RPMI7951 (cell line): ENCODE measurements at places on chromosomes 5 and 9. TPM values are rescaled to one million over a fixed set of nuclear protein-coding genes. Genes with fewer than 3 reads are reported as not detected.

RETREG1 gene
- total RNA-seq = 2.8 TPM in 2 replicates

GTF2H2C gene
- total RNA-seq = 31.1 and 32.7 TPM in 2 replicates

TPPP gene
- total RNA-seq = 0.72 and 0.98 TPM in 2 replicates

PHF2 gene
- total RNA-seq = 4.4 and 6.5 TPM in 2 replicates

ZBTB5 gene
- 9.7 and 12.0 TPM in 2 replicates for total RNA-seq

MCIDAS gene
- under 0.01 and 0.20 TPM in 2 replicates for total RNA-seq

DAB2IP gene
- 3.1 and 3.8 TPM in 2 replicates for total RNA-seq

TICAM2 gene
- 6.4 and 11.7 TPM in 2 replicates for total RNA-seq

IL9 gene
- total RNA-seq = not detected in 2 replicates

SPINK5 gene
- not detected in 2 replicates for total RNA-seq

NR6A1 gene
- total RNA-seq = 0.29 and 1.4 TPM in 2 replicates

MARCOL gene
- total RNA-seq = not detected in 2 replicates

DNA sequence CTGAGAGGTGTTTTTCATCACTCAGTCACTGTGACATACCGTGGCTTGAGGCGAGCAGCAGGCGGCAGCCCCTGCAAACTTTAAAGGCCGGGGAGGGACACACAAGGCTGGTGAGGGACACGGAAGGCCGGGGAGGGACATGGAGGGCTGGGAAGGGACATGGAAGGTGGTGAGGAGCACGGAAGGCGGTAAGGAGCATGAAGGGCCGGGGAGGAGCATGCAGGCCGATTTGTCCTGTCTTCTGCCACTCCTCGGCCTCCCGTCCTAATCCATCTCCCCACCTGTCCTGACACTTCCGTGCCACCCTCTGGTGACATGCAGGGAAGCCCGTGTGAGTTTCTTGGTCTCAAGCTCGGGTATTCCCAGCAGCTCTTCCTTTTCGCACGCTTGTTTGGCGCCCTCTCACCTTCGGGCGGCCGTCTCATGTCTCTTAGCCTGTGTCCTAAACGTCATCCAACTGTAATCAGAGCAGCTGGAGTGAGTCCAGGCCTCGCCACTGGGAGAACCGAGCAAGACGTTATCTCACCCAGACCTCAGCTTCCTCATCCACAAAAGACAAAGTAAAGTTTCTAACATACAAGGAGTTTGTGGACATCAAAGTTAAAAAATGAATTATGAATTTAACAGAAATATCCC lies 126.5 kb downstream of the MRPL36 start:
- peak; percentile 8 for DNase-seq

DNA sequence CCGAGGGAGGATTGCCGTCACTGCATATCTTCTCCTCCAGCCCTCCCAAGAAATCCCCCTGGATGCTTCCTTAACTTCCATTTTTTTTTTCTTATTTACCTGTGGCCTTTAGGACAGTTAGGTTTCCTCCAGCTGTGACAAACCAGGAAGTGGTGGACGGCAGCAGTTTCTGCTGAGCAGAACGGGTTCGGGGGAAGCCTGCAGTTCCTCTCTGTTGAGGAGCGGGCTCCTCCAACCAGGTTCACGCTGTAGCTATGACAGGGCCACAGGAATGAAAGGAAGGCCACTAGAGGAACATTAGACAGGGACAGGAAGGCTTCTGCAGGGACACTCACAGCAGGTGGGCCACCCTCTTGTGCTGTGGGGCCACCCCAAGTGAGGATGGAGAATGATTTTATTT lies 76.7 kb upstream of the SYK start:
- no peak for DNase-seq

- DNase-seq = no peak
Measured at GRCh38 chr9:14004110-14004509, 309.8 kb downstream of the NFIB start.

DNA sequence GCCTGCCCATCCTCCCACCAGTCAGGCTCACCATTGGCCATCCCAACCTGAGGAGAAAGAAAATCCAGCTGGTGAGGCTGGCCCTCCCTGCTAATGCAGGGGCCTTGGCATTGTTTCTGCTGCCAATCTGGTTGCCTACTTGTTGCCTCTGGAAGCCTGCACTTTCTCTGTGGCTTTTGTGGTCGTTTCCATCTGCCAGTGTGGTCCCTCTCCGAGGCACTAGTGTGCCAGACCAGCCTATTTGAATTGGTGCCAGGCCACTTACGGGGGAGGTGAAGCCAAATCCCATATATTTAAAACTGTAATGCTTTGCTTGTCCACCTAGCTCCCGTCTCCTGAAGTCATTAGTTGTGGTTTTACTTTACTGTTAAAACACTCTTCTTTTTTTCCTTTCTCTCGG lies 213.4 kb upstream of the ADAMTSL1 start:
- peak; percentile 94 for DNase-seq

DNA sequence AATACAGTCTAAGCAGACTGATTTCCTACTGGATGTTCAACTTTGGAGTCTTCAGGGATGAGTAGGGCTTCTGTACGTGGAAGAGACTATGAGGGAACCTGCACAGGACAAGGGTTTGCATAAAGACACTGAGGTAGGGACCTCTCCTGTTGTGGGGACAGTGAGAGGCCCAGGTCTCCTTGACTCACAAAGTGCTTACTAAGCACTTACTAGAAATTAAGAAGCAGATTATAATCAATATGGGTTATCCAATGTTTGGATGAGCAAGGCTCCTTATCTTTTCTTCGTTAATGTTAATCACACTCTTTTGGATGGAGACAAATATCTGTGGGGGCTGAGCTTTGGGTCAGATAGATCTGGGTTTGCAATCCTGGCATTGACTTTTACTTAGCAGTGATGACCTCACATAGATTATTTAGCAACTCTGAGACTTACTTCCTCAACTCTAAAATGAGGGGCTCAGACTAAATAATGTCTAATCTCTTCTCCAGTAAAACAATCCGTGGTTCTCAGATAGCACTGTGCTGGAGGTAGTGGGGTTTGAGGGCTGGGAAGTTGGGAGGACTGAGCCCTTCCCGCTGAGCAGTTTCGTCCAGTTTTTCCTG lies 45.9 kb downstream of the PDCD1LG2 start:
- no peak for DNase-seq

GRCh38 chr5:179613460-179614071 lies 9.9 kb downstream of the HNRNPH1 start:
- DNase-seq = no peak

DNA sequence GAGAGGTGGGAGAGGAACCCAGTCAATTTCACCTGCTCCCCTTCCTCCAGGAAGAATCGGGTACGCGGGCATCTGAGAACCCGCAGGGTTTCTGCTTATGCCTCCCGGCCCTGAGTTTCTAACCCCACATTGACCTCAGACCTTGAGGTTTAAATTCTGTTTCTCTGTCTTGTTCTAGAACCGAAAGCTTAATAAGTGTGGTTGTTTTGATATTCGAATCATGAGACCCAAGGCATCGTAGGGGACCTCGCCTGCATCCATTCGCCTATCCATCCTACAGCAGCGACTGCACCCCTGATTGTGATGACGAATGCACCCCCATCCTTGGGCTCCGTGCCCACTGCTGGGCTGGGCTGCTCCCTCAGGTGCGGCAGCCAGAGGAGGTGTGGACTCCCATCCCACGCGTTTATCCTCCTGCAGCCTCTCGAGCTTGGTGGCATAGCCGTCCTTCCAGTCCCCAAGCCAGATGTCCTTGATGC lies 80.8 kb upstream of the IER5L start:
- no peak for DNase-seq
